ENCODE measurements at places on chromosomes 1 and 21. TPM values are rescaled to one million over a fixed set of nuclear protein-coding genes. Genes with fewer than 3 reads are reported as not detected.

Gene DDOST
- total RNA-seq, result 214 TPM

Gene ZNF648
- total RNA-seq, result not detected

Gene CLCA4
- total RNA-seq, result not detected

Gene FCRLB
- 1.7 TPM for total RNA-seq

Gene CDKN2C
- 11.8 TPM for total RNA-seq

Gene PSRC1
- 25.9 TPM for total RNA-seq

Gene VWA5B1
- not detected for total RNA-seq

Gene PTGER3
- not detected for total RNA-seq

Gene SLC9C2
- total RNA-seq, result not detected

Gene CYP2J2
- 0.07 TPM for total RNA-seq

Gene RUNX3
- 6.4 TPM for total RNA-seq

Data from A549 treated with CORT108297 at 1 μM for 4 hours (cell line).